CD4-positive, alpha-beta memory T cell (primary cell): ENCODE measurements at places on chromosomes 3 and 15. TPM values are rescaled to one million over a fixed set of nuclear protein-coding genes. Genes with fewer than 3 reads are reported as not detected.

- H3K27ac ChIP-seq: peak overlapping the region; percentile 69
- H3K27me3 ChIP-seq: no peaks in the 10 kb centered on the region
- peak overlapping the region; percentile 13 for H3K4me3 ChIP-seq
- no peak for DNase-seq
Measured at GRCh38 chr3:46948830-46949671, 27.5 kb downstream of the CCDC12 start.

PCOLCE2 gene
- not detected for total RNA-seq

COL7A1 gene
- total RNA-seq: 1.2 TPM

DNA sequence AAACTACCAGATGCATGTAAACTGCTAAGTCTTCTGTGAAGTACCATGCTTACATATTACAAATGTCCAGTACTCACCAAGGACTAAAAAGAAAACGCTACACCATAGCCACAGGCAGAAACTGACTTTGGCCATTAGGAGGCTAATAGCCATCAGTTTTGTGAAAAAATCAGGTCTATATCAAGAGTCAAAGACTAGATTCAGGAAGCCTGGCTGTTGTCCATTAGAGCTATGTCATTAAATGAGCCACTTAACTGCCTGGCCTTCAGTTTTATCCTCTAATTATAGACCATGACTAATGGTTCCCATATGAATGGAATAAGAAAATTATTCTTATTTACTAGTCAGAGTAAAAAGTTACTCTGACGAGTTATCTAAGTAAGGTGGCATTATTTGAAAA, 144.1 kb downstream of the VPS13C start:
- H3K36me3 ChIP-seq: peaks cover 35% of the 10 kb centered on the region
- no peaks in the 10 kb centered on the region for H3K27me3 ChIP-seq
- no peaks in the 10 kb centered on the region for H3K4me1 ChIP-seq
- no peak for DNase-seq
- H3K27ac ChIP-seq: no peak overlapping the region

CLDN16 gene
- not detected for total RNA-seq

- H3K4me1 ChIP-seq: no peaks in the 10 kb centered on the region
- DNase-seq: no peak
- no peaks in the 10 kb centered on the region for H3K27me3 ChIP-seq
- H3K4me3 ChIP-seq: no peak overlapping the region
Measured at GRCh38 chr3:27025718-27026117, 343.5 kb downstream of the NEK10 start.

GRCh38 chr15:59298854-59299250, 73.8 kb downstream of the MYO1E start:
- H3K27me3 ChIP-seq: no peaks in the 10 kb centered on the region
- H3K36me3 ChIP-seq: no peaks in the 10 kb centered on the region
- no peak overlapping the region for H3K27ac ChIP-seq
- H3K4me3 ChIP-seq: no peak overlapping the region
